Activated B cell treated with CpG ODN at 0.5 μM for 24 hours (primary cell): ENCODE measurements at places on chromosomes 2 and 18. TPM values are rescaled to one million over a fixed set of nuclear protein-coding genes. Genes with fewer than 3 reads are reported as not detected.

GPR45 gene
- total RNA-seq: not detected in 2 replicates

PKDCC gene
- 0.24 TPM in 1 of 2 replicates, not detected in the other for total RNA-seq

NCKAP1 gene
- 0.22 TPM in 1 of 2 replicates, not detected in the other for total RNA-seq

CCDC74A gene
- 0.71 and 1.1 TPM in 2 replicates for total RNA-seq

FAM161A gene
- total RNA-seq: 2.5 TPM in 2 replicates

TNFAIP6 gene
- 0.29 TPM in 1 of 2 replicates, not detected in the other for total RNA-seq

GATA6 gene
- not detected in 2 replicates for total RNA-seq

PLCL1 gene
- total RNA-seq: 0.04 TPM in 1 of 2 replicates, not detected in the other

SERPINB4 gene
- total RNA-seq: not detected in 2 replicates

TYMS gene
- 4.0 and 5.1 TPM in 2 replicates for total RNA-seq

MYOM1 gene
- total RNA-seq: 4.1 and 4.9 TPM in 2 replicates

CAVIN2 gene
- not detected in 2 replicates for total RNA-seq

SERPINB12 gene
- total RNA-seq: not detected in 2 replicates

RHOB gene
- total RNA-seq: 11.0 and 12.9 TPM in 2 replicates

DYSF gene
- 0.10 and 0.13 TPM in 2 replicates for total RNA-seq

CDH2 gene
- total RNA-seq: not detected in 2 replicates

CCDC121 gene
- total RNA-seq: 0.69 and 0.71 TPM in 2 replicates

SERPINB11 gene
- not detected in 2 replicates for total RNA-seq

RMDN2 gene
- 7.0 TPM in 2 replicates for total RNA-seq

CCDC148 gene
- not detected in 2 replicates for total RNA-seq

C2orf72 gene
- not detected in 2 replicates for total RNA-seq

SERPINB5 gene
- total RNA-seq: not detected in 2 replicates

ADGRF3 gene
- total RNA-seq: 0.76 and 1.0 TPM in 2 replicates

EPHA4 gene
- total RNA-seq: 23.9 and 26.4 TPM in 2 replicates

TUBA3D gene
- total RNA-seq: not detected in 2 replicates

ZBTB7C gene
- not detected in 2 replicates for total RNA-seq

SIX3 gene
- total RNA-seq: not detected in 2 replicates

FNDC4 gene
- total RNA-seq: not detected in 2 replicates

DCAF17 gene
- 23.1 and 23.5 TPM in 2 replicates for total RNA-seq

SMC6 gene
- 121 and 127 TPM in 2 replicates for total RNA-seq

TOGARAM2 gene
- 0.22 TPM in 1 of 2 replicates, not detected in the other for total RNA-seq

LRRTM1 gene
- not detected in 2 replicates for total RNA-seq

CNRIP1 gene
- not detected in 2 replicates for total RNA-seq

RUFY4 gene
- 0.53 TPM in 1 of 2 replicates, not detected in the other for total RNA-seq

GALNT3 gene
- total RNA-seq: 13.2 and 14.4 TPM in 2 replicates

FAM210A gene
- 12.6 and 13.9 TPM in 2 replicates for total RNA-seq

STAT4 gene
- 15.1 and 16.5 TPM in 2 replicates for total RNA-seq

RIOK3 gene
- total RNA-seq: 90.4 and 92.4 TPM in 2 replicates

GKN1 gene
- total RNA-seq: not detected in 2 replicates

GRHL1 gene
- total RNA-seq: 0.39 and 0.95 TPM in 2 replicates

MTCL1 gene
- total RNA-seq: 1.9 and 2.9 TPM in 2 replicates

AMER3 gene
- not detected in 2 replicates for total RNA-seq

TWIST2 gene
- not detected in 2 replicates for total RNA-seq

HTR2B gene
- total RNA-seq: not detected in 2 replicates

RAB17 gene
- not detected in 2 replicates for total RNA-seq

NPPC gene
- total RNA-seq: not detected in 2 replicates

UGT1A10 gene
- not detected in 2 replicates for total RNA-seq

CRACDL gene
- total RNA-seq: not detected in 2 replicates

ITGA6 gene
- total RNA-seq: 0.31 and 0.42 TPM in 2 replicates

PMAIP1 gene
- total RNA-seq: 68.5 and 69.9 TPM in 2 replicates

GBX2 gene
- not detected in 2 replicates for total RNA-seq

DUSP19 gene
- total RNA-seq: 0.31 and 0.49 TPM in 2 replicates
